IPS DF 6.9 (cell line): ENCODE measurements at places on chromosomes 1 and 21.

DNA sequence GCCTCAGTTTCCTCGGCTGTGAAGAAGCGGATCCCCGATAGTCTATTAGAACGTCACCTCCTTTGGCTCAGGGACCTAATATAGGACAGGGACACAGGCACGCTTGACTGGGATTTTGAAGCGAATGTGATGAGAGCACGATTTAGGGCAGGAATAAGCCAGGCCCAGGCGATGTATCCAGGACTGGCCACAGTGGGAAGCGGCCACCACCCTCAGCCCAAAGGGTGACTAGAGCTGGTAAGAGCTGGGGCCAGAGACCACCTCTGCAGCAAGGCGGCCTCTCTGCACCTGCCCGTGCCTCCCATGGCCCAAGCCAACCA, 100.0 kb upstream of the VAMP3 start:
- no peak for DNase-seq

- DNase-seq, result no peak
Observed at GRCh38 chr1:101139130-101139529, 97.7 kb upstream of the S1PR1 start.

GRCh38 chr21:45264146-45264911, 23.4 kb downstream of the POFUT2 start:
- no peak for DNase-seq

- DNase-seq, result no peak
Observed at GRCh38 chr1:152003846-152004442, 10.3 kb upstream of the S100A10 start.

DNA sequence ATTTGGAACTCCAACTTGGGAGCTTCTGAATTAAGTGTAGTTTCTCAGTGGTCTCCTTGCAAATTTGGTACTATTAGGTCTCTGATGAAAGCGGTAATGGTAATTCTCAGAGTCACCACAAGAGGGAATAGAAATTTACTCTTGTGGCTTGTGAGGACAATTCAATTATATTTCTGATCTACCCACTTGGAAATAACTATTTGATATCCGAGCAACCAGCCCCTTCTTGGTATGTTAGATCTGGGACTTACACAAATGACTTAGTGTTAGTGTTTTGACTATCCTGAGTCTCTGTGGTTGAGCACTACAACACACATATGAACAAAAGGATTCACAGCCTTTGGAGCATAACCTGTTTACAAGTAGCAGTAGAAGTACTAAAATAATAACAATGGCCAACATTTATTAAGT, 68.1 kb downstream of the RPS6KA1 start:
- DNase-seq, result no peak

- no peak for DNase-seq
Observed at GRCh38 chr1:154476791-154477190, 25.2 kb upstream of the TDRD10 start.
